ENCODE measurements at places on chromosomes 1 and 21.

- DNase-seq: no peak
Observed at GRCh38 chr1:107132780-107133179, 8.1 kb upstream of the NTNG1 start.

DNA sequence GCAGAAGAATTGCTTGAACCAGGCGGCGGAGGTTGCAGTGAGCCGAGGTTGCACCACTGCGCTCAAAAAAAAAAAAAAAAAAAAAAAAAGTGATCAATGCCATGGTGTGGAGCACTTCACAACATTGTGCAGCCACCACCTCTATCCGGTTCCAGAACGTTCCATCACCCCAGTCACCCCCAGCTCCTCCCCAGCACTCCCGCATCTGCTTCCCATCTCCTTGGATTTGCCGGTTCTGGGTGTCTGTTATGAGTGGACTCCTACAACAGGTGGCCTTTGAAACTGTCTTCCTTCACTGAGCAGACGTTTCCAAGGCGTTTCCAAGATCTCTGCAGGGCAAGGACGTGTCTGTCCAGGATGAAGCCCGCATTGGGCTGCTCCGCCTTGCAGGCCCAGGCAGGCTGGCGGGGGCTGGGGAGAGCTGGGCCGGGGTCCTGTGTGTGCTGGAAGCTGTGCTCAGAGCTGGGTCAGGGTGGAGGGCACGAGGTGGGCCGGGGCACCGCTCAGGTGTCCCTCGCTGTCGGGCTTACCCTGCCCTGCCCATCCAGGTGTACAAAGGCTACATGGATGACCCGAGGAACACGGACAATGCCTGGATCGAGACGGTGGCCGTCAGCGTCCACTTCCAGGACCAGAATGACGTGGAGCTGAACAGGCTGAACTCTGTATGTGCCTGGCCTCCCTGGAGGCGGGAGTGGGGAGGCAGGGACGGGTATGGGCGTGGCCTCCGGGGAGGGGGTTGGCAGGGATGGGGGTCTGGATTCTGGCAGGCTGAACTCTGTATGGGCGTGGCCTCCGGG, 14.9 kb upstream of the LRRC3 start:
- no peak for DNase-seq

- DNase-seq: no peak
Observed at GRCh38 chr1:162171111-162171510, 101.6 kb downstream of the NOS1AP start.

- DNase-seq: no peak
Observed at GRCh38 chr21:44897326-44898010, 23.2 kb downstream of the ITGB2 start.

DNA sequence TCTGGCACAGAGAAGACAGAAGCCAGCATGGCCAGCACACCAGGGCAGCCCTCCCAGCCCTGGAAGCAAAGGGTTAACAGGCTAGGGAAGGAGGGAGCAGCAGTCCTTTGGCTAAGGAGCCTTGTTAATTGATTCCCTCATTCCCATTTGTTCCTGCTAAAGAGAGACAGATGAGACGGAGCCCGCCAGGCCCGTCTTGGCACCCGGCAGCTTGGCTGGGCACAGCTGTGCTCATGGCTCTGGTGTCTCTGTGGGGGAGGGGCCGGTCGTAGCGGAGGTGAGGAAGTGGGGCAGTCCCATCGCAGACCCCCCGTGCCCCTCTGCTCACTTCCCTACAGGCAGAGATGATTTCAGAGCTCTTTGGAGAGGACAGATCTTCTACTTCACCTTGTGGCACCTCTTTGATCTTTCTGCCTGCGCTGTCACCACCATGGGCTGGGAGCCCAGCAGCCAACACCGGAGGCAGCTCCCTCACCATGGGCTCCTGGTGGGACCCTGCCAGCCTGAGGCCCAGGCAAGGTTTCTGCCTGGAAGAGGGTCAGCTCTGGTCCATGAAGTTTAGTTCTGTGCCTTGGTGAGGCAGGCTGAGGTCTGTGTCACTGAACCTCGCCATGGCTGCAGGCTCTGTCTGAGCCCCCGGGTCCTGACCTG, 38.0 kb downstream of the FOXO6 start:
- DNase-seq: no peak

All from HFFc6 (cell line).